ENCODE measurements at places on chromosomes 16 and 17. TPM values are rescaled to one million over a fixed set of nuclear protein-coding genes. Genes with fewer than 3 reads are reported as not detected.

Gene SLC47A1
- total RNA-seq: 23.5 TPM

Gene NHERF2
- total RNA-seq: 66.0 TPM

Gene ZNF785
- total RNA-seq: not detected

Gene HIC1
- 1.3 TPM for total RNA-seq

Gene LPCAT2
- 4.7 TPM for total RNA-seq

Gene KRTAP4-1
- 0.22 TPM for total RNA-seq

Gene GFAP
- 0.98 TPM for total RNA-seq

Gene IL4R
- 34.2 TPM for total RNA-seq

Gene EDC4
- 65.1 TPM for total RNA-seq

Measured in A549 treated with GW870086 at 1 μM for 4 hours (cell line).